ENCODE measurements at places on chromosomes 6 and 20.

DNA sequence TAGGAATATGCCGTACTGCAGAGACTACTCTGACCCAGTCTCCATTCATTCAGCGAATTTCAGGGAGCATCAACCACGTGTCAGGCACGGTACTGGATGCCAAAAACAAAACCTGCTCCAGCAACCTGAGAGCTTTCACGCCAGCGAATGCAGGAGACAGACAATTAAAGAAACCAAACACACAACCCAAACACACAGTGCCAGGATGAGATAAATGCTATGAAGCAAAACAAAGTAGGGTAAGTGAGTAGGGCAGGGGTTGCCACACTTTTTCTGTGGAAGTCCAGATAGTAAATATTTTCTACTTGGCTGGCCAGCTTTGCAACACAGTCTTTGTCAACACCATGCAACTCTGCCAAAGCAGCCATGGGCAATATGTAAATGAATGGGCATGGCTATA, 10.0 kb downstream of the MOCS1 start:
- no peak for DNase-seq

DNA sequence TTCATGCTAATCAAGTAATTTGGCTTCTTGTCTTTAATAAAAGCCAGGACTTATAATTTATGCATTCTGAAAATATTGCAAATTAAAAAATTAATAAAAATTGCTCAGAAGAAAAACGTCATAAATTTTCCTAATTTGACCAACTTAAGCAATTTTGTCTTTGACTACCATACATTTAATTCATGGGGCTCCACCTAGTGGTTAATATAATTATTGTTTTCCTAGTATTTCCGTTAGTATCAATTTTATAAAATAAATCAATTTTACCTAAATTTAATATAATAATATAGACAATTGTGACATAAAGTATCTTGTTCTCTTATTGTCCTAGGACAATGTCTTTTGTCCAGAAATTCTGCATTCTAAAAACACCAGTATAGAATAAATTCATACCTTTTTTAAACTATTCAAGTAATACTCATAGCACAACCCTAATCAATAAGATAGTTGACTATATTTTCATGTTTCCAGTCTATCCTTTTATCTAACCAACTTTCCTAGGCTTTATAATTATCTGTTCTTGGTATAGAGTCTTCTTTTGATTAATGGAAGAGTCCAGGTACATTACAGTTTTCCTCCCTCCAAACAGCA, 319.9 kb downstream of the TRDN start:
- DNase-seq: no peak

- no peak for DNase-seq
Observed at GRCh38 chr6:42440027-42440426, 11.7 kb downstream of the TRERF1 start.

GRCh38 chr20:14193443-14193842, 144.0 kb downstream of the FLRT3 start:
- DNase-seq: no peak

DNA sequence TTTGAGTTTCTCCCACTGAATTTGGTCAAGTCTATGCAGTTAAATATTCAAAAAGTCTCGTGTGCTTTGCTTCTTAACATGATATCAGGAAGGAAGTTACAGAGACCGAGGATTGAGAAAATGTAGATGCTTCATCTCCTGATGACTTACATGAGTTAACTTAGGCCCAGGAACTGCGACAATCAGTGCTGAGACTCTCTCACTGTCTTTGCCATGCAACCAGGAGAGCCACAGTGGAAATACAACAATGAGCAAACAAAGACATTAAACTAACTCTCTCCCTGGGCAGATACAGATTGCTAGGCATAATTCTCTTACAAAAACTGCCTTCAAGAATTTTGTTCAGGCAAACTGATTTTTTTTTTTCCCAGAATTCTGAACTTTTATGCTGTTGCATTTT, 440.6 kb upstream of the EPHA7 start:
- DNase-seq: no peak
